ENCODE measurements at places on chromosomes 4 and X.
A peak's percentile ranks its signal among the peaks of the same experiment; 100 is the strongest.

DNA sequence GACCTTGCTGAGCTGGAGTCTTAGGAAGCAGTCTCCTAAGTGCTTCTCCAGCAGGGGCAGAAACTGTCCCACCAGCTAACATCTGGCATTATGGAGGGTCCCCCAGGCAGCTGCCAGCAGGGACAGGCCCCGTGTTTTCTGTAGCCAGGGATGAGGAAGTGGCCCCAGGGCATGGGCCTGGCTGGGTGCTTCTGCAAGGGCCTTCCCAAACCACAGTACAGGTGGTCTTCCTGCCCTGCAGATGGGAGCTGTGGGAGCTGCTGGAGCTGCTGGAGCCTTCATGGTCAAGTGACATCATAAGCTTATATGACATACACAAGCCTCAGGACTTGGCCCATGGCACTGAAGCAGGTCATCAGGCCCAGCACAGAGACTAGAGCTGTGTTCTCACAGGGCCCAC lies 5.0 kb upstream of the MSANTD1 start:
- no peak for DNase-seq
- H3K27ac ChIP-seq: no peak overlapping the region
- H3K27me3 ChIP-seq: no peaks in the 10 kb centered on the region
- H3K4me1 ChIP-seq: peaks cover 17% of the 10 kb centered on the region

DNA sequence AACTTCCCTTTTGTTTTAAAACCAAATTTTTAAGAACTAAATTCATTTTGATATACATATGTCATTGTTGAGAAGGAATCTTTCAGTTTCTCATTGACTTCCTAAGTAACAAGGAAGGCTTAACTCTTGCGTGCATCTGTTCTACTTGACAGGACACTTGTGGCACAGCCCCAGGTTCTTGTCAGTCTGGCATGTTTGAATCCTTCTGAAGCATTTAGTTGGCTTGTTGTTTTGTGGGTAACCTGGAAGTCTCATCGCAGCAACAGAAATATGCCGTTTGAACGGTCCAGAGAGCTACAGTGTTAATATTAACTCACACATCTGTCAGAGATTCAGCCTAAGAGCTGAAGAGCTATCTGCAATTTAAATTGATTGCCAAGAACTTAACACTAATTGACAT lies 76.0 kb downstream of the GLRA3 start:
- H3K27me3 ChIP-seq: no peaks in the 10 kb centered on the region
- no peaks in the 10 kb centered on the region for H3K4me1 ChIP-seq
- no peak overlapping the region for H3K27ac ChIP-seq
- no peak overlapping the region for H3K4me3 ChIP-seq
- DNase-seq: no peak

- peaks cover 10% of the 10 kb centered on the region for H3K4me1 ChIP-seq
- H3K27me3 ChIP-seq: peaks cover 7% of the 10 kb centered on the region
- H3K27ac ChIP-seq: no peak overlapping the region
- DNase-seq: no peak
Measured at GRCh38 chr4:108906006-108906405, 143.2 kb upstream of the ETNPPL start.

DNA sequence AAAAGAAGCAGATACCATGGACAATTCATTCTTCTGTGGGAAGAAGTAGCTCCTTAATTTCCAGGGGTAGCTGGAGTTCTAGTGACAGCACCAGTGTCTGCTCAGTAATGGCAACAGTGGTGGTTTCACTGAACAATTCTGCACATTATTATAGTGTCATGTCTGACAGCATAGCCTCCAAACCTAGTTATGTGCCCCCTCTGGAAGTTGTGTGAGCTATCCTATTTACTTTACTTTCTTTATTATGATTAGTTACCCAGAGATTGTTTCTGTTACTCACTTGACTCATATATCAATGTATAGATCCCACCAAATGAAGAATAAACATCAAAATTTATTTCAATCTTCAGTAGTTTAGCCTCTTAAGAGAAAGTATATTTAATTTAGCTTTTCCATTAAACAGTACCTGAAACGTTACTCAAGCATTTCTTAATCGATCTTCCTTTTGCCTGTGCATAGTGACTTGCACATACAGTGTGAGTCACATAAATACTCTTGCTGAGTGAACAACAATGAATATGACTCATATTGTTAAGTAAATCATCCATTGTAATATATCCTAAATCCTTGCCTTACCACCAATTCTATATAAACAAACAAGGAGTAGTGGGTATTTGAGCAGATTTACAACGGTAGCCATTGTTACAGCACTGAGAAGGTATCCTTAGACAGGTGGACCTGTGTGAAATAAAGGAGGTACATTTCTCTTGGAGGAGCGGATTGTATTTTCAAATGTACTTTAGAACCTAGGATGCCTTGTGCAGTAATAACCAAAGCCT lies 534.7 kb downstream of the ANKRD50 start:
- no peaks in the 10 kb centered on the region for H3K4me1 ChIP-seq
- H3K27me3 ChIP-seq: no peaks in the 10 kb centered on the region
- no peaks in the 10 kb centered on the region for H3K36me3 ChIP-seq
- no peak for DNase-seq

DNA sequence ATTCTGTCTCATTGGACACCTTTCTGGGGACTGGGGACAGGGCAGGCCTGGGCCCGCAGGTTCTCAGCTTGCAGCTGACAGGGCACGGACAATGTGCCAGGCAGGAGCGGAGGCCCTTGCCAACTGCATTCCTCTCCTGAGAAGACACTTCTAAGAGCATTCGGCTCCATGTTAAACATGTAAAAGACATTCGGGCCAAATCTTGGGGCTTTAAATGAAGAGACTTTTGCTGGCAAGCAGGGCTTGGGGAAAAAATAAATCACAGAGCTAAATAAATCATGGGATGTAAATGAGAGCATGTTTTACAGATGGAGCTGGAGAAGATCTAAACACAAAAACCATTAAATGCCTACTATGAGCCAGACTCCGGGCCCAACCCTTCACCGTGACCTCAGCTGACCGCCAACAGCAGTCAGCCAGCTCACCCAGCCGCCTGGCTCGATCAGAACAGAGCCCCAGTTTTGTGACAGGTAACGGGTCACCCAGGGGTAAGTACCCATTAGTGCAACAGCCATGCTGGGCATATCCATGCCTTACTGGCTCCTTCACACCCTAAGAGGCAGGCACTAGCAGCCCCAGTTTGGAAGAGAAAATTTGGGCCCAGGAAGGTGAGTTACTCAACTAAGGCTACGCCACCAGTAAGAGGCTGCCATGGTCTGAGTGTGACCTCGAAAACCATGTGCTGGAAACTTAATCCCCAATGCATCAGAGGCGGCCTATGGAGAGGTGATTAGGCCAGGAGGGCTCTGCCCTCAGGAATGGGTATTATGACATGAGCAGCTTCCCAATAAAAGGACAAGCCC lies 14.7 kb downstream of the WDR1 start:
- H3K27ac ChIP-seq: peak overlapping the region; percentile 93
- no peak for DNase-seq
- H3K27me3 ChIP-seq: no peaks in the 10 kb centered on the region

- H3K27ac ChIP-seq: no peak overlapping the region
- no peaks in the 10 kb centered on the region for H3K4me1 ChIP-seq
- peaks cover 28% of the 10 kb centered on the region for H3K27me3 ChIP-seq
Measured at GRCh38 chr4:185113340-185113739, 29.7 kb upstream of the SLC25A4 start.

- no peaks in the 10 kb centered on the region for H3K4me1 ChIP-seq
- no peak for DNase-seq
- no peak overlapping the region for H3K4me3 ChIP-seq
- no peaks in the 10 kb centered on the region for H3K27me3 ChIP-seq
Measured at GRCh38 chr4:140719022-140719421, 37.2 kb downstream of the TBC1D9 start.

DNA sequence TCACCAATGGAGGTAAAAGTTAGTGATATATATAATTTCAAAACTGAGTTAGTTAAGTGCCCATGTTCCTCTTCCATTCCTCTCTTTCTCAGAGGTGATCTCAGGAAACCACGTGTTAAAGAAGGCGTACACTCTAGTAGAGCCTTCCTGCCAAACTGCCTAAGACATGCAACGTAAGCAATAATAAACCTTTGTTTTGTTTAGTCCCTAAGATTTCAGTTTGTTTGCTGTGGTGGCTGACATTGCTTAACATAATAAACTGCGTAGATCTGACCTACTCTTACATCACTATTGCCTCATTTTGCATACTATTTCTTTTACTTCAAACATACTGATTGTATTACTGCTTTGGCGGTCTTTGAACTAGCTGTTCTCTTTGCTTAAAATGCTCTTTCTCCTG lies 99.2 kb downstream of the JADE1 start:
- no peak overlapping the region for H3K4me3 ChIP-seq
- peaks cover 14% of the 10 kb centered on the region for H3K4me1 ChIP-seq
- no peaks in the 10 kb centered on the region for H3K27me3 ChIP-seq
- no peak for DNase-seq
- H3K27ac ChIP-seq: no peak overlapping the region

DNA sequence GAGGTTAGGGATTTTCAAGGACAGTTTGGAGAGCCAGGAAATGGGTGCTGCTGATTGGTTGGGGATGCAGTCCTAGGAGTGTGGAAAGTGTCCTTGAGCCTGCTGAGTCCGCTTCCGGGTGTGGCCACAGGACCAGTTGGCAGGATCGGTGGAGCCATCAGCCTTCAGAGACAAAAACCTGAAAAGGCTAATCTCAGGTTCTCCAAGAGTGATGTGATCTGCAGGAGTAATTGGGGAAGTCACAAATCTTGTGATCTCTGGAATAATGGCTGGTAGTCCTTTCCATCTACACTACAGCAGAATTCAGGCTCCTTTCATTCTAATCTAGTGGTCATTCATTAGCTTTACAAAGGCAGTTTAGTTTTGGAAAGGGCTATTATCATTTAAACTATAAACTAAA lies 55.9 kb upstream of the BMP2K start:
- peaks cover 20% of the 10 kb centered on the region for H3K4me1 ChIP-seq
- no peak overlapping the region for H3K4me3 ChIP-seq
- no peaks in the 10 kb centered on the region for H3K36me3 ChIP-seq
- DNase-seq: no peak

DNA sequence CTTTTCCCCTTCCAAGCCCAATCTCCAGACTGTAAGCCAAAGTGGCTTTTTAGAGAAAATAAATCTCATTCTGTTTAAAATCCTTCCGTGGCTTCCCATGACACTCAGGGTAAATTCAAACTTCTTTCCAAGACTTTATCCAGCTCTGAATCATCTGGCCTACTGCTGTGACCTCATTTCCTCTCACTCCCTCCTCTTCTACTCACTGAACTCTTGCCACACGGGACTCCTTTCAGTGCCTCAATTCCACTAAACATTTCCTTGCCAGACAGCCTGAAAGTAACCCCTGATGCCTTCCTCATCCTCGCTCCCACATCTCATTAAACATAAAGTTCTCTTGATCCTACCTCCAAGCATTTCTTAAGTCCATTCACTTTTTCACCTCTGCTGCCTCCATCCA lies 27.8 kb upstream of the RNF128 start:
- H3K4me1 ChIP-seq: no peaks in the 10 kb centered on the region
- H3K4me3 ChIP-seq: no peak overlapping the region
- H3K27me3 ChIP-seq: peaks cover 6% of the 10 kb centered on the region
- no peak for DNase-seq
- H3K27ac ChIP-seq: no peak overlapping the region

GRCh38 chr4:39636531-39637184 lies 2.0 kb downstream of the SMIM14 start:
- peaks cover 22% of the 10 kb centered on the region for H3K4me1 ChIP-seq
- no peak for DNase-seq
- H3K36me3 ChIP-seq: peaks cover 2% of the 10 kb centered on the region
- H3K4me3 ChIP-seq: peak overlapping the region; percentile 87
- H3K27ac ChIP-seq: no peak overlapping the region
- peaks cover 22% of the 10 kb centered on the region for H3K27me3 ChIP-seq

DNA sequence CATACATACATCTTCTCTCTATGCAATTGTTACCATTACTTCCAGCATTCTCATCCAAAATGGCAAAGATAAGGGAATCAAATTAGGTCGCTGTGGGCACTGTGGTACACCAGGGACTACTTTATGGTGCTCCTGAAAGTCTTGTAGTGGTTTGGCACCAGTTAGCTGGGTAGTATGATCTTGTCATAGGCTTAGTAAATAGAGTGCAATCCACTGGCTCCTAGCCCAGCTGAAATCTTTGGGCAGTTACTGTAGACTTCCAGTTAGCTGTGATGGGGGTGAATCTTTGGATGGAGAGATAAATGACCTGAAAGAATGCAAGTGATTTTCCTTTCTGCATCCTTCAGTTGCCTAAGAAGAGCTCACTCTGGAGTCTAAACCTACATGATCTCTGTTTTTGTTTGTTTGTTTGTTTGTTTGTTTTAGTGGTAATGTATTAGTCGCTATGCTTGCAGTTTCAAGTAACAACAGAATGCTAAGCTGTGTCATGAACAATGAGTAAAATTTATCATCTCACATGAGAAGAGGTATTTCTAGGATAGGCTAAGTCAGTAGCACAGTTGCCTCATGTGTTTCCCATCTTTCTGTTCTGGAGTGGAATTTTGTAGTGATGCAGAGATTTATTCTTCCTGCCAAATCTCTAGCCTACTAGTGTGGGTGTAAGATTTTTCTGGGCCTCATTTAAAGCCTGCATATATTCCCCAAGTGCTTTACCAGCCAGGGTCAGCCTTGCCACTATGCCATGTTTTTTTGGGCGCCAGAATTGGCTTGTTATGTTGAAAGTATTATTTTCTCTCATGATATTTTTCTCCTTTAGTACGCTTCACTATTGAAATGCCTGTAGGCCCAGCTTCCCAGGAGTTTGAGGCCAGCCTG lies 24.2 kb downstream of the HERC3 start:
- H3K36me3 ChIP-seq: peaks cover 6% of the 10 kb centered on the region
- H3K27ac ChIP-seq: no peak overlapping the region

GRCh38 chrX:132704769-132705168 lies 215.9 kb upstream of the MBNL3 start:
- no peaks in the 10 kb centered on the region for H3K36me3 ChIP-seq
- no peak overlapping the region for H3K4me3 ChIP-seq
- H3K27ac ChIP-seq: no peak overlapping the region

DNA sequence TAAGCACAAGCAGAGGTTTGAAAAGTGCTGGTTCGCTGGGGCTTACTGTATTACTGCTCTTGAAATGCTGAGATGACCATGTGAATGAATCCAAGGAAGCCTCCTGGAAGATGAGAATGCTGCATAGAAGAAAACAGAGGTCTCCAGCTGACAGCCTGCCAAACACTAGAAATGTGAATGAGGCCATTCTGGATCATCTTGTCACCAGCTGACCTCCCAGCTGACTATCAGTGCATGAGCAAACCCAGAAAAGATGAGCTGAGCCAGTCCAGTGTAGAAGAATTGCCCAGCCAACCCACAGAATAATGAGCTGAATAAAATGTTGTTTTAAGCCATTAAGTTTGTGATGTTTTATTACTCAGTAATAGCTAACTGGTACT lies 49.1 kb upstream of the DYNLT3 start:
- H3K27ac ChIP-seq: no peak overlapping the region
- no peaks in the 10 kb centered on the region for H3K4me1 ChIP-seq
- DNase-seq: no peak
- no peak overlapping the region for H3K4me3 ChIP-seq
- no peaks in the 10 kb centered on the region for H3K36me3 ChIP-seq

Data from activated T-helper 1 cell treated with anti-CD3 and anti-CD28 coated beads, Interleukin-12 subunit alpha, Interleukin-12 subunit beta, Interleukin-2, Interleukin-4 antibody, amounts not matched to agents 30 ng/mL and 10 ng/mL and 1 ng/mL, durations not matched to agents 14 hours and 24 hours and 36 hours (primary cell).